ENCODE measurements at places on chromosomes 2 and 18.

DNA sequence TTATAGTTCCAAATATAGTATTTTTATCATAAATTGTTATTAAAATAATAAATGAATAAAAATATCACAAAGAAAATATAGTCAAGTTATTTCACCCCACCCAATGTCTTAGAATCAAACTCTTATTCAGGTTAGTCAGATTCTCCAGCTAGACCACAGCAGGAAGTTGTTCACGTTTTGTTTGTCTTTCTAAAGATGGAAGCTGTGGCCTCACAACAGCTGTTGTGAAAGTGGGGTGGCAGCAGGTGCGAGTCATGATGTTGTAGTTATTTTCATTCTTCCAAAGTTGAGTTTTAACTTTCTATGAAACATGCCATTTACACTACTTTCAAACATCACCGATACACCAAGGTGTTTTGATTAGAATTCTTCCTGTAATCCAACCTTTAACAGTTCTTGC lies 272.9 kb downstream of the SLC8A1 start:
- no peak for DNase-seq

- no peak for DNase-seq
Measured at GRCh38 chr2:186848873-186849578, at the start of gene ZSWIM2. Gene ZSWIM2, minus strand, starts transcription at chr2:186849170. Its CDS starts 40 bp downstream, at chr2:186849130.

GRCh38 chr2:181474222-181474881 lies 17.2 kb downstream of the ITGA4 start:
- no peak for DNase-seq

GRCh38 chr2:143110758-143111428 lies 18.3 kb upstream of the ARHGAP15 start:
- DNase-seq, result no peak

DNA sequence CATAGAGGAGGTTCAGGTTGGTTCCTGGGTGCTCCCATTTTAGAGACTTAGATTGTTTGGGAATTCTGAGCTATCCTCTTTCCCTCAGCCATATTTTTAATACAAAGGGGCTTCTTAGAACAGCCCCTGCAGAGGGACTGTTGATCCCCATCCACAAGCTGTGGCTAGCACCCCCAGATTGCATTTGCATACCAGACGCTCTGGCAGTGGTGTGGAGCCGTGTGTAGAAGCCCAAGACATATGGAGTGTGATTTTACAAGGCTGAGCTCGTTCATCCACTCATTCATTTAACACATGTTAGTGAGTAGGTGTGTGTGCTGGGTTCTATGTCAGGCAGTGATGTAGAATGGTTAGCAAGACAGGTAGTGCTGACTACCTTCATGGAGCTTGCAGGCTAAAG lies 166.7 kb upstream of the BOD1L2 start:
- DNase-seq, result no peak

DNA sequence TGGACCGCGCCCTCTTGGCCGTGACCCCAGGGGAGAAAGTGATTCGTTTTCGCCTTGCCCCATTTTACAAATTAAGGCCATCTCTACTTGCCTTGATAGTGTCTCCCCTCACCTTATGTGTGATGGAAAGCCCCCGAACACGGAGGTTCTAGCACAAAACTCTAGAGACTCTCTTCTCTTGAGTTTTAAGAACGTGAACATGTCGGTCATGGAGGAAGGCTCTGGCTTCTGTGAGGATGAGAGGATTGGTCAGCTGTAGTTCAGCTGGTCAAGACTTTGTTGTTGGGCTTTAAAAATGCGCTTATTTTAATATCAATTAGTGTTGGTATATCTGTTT lies 828 bp downstream of the DYNC1I2 start:
- DNase-seq, result no peak

DNA sequence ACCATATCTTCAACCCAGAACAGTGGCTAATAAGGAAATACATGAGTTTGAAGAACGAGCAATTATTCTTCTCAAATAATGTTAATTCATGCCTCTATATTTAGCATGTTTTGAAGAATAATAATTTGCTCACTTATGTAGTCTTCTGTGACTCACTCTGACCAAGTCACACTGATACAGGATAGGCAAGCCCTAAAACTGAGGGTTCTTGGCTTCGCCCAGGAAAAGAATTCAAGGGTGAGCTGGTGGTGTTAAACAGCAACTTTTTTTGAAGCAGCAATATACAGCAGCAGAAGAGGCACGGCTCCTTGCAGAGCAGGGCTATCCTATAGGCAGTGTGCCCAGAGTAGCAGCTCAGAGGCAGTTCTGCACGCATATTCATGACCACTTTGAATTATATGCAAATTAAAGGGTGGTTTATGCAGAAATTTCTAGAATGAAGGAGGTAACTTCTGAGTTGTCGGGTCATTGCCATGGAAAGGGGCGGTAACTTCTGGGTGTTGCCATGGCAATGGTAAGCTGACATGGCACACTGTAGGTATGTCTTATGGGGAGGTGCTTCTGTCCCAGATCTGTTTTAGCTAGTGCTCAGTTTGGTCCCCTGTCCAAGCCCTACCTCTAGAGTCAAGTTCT lies 200.6 kb downstream of the RND3 start:
- peak; percentile 25 for DNase-seq

DNA sequence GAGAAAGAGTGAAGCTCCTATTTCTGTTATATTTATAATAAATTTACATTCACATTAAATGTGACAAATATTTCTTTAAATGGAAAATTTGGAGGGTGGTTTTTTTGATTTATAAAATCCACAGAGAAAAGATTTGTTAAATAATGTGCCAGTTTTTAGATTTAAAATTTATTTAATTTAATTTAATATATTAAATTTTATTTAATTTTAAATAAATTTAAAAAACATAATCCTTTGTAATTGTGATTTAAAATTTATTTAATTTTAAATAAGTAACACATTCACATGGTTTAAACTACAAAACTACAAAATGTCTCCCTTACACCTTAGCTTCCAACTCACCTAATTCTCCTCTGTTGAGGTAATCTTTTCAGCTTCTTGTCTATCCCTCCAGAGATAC lies 123.3 kb downstream of the UBE2E3 start:
- DNase-seq, result no peak

GRCh38 chr18:53503914-53504441 lies 720.5 kb downstream of the MBD2 start:
- no peak for DNase-seq

DNA sequence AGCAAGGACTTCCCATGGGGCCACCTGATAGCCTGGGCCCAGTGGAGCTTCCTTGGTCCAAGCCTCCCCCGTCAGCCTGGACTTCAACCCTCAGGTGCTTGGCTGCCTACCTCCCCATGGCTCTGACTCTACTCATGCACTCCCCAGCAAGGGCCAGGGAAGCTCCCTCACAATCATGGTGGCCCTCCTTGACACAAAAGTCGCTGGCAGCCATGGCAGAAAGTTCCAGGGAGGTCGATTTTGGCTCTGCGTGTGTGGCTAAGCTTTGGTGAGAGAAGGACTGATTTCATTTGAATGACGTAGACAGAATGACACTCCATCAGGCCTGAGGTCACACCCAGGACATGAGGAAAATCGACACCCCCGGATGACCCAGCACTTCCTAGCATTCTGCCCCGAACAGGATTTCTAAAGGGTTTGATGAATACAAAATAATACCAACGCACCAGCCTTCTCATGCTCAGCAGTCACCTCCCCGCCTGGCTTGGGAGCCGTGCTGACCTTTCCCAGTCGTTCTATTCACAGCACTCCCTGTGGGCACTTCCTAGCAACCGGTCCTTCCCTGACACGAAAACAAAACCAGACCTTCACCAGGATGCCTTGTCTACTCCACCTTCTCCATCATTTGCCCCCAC lies 52.7 kb downstream of the LBH start:
- DNase-seq, result no peak

DNA sequence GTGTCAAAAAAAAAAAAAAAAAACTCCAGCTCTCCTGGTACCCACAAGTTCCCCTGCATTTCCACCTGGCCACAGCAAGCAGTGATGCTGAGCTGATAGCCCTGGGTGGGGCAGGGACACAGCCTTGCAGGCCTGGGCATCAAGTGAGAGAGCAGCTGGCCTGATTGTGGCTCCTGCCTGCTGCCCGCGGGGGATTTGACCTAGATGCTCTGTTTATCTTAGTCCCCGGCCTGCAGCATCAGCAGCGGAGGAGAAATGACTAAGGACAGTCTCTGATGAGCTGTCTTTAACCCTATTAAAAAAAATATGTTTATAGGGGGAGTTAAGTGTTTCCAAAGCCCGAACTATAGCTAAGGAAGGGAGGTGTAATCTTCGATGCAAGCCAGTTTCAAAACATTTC lies 102.6 kb downstream of the MTCL1 start:
- DNase-seq, result no peak

- DNase-seq, result no peak
Measured at GRCh38 chr18:53984021-53984420, 240.4 kb downstream of the MBD2 start.

GRCh38 chr18:62850619-62851306 lies 135.4 kb downstream of the PHLPP1 start:
- no peak for DNase-seq

DNA sequence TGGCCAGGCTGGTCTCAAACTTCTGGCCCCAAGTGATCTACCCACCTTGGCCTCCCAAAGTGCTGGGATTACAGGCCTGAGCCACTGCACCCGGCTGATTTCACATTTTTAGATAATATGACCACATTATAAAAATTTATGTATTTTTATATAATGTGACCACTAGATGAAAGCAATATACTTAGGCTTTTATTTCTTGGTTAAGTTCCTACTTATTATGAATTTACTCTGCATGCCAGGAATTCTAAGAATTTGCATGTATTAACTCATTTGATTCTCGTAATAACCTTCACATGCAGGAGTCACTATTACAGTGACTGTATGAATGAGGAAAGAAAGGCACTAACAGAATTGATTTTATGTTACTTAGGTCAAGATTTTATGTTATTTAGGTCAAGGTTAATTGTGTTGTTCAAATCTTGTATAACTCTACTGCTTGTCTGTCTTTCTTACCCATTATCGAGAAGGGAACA lies 25.6 kb upstream of the CASP8 start:
- peak; percentile 44 for DNase-seq

- peak; percentile 98 for DNase-seq
Measured at GRCh38 chr2:84946204-84947009, 24.6 kb upstream of the KCMF1 start.

- DNase-seq, result no peak
Measured at GRCh38 chr2:110770959-110771431, 38.6 kb downstream of the ACOXL start.

GRCh38 chr18:28757466-28758008 lies 580.6 kb upstream of the CDH2 start:
- no peak for DNase-seq

DNA sequence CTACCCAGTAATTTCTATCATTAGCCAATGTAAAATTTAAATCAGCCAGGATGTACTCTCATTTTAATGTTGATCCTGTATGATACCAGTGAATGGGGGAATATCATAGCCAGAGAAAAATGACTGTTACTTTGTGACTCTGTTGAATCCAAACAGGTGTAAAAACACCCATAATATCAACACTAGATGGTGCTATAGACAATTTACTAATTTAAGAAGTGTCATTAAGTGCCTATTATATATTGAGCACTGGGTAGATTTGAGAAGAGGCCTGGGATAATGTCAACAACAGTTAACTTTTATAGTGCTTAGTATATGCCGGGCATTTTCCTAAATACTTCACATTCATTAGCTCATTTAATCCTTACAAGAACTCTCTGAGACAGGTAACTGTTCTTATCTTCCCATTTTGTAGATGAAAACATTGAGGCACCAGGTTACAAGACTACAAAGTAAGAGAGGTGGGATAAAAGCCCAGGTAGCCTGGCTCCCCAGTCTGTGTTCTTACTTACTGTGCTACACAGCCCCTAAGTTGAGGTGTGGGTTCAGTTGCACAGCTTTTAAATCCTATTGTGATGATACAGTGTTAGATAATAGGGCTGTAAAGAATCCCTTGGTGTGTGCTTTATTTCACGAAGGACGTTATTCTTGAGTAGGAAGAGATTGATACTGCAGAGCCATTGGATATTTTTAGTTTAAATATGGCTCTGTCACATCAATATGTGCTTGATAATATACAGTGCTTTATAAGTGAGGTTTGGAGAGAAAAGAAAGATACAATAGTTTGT lies 325.5 kb downstream of the AGPS start:
- DNase-seq, result no peak

DNA sequence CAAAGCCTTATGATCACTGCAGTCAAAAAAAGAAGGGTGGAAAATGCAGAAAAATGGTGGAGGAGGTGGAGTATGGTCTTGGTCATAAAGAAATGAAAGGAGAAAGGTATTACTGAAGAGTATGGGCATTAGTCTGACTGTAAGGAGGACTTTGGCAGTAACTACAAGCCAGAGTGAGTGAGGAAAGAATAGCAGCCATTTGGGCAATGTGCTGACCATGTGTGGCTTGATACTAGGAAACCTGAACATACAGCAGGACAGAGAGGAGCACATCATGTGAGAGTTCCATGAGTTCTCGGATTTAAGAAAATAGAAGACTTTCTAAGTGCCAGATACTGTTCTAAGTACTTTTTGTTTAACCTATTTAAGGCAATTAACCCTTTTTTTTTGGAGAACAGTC lies 8.5 kb downstream of the DTNA start:
- no peak for DNase-seq

- no peak for DNase-seq
Measured at GRCh38 chr2:47456851-47457250, 53.9 kb downstream of the MSH2 start.

DNA sequence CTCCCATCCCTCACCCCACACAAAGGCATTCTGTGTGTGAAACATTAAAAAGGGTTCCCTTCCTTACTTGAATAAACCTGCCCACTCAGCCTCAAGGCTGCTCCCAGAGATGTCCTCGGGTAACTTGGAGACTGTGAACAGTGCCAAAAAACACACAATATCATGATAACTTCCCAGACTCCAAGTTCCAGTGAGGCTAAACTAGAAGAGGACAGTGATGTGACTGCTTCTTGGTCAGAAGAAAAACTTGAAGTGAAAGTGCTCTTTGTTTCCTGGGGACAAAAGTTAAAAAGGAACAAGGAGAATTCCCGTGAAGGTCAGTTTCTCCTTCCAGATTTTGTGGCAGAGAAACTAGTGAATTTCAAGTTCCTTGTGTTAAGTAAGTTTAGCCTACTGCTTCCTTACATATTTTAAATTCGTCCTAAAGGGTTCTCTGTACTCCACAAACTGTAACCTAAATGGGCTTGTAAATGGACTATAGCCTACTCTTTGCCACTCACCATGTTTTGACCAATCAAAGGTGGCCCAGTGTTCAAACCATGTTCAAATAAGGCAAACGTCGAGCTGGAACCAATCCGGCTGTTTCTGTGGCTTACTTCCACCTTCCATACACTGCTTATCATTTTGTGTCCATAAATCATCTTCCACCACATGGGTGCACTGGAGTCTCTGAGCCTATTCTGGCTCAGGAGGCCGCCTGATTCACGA lies 20.4 kb downstream of the TPRKB start:
- DNase-seq, result no peak

- no peak for DNase-seq
Measured at GRCh38 chr2:100870652-100871531, 51.0 kb downstream of the NPAS2 start.

All from PC-9 (cell line).